ENCODE measurements at places on chromosomes 4 and X.

DNA sequence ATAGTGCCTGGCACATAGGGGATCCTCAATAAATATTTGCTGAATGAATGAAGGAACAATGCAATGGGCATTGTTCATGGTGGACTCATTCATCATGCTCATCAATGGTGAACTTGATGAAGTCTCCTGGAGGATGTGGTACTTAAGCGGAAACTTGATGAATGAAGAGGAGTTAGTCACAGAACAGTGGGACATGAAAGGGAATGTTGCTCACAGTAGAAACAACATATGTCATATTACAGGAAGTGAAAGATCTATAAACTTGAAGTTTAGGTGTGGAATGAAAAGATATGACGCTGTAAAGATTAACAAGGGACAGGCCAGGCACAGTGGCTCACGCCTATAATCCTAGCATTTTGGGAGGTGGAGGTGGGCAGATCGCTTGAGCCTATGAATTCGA, 224.1 kb downstream of the PPP3CA start:
- DNase-seq: no peak

GRCh38 chr4:77344784-77345183, 187.8 kb downstream of the CCNG2 start:
- DNase-seq: no peak

GRCh38 chr4:53967986-53968385, 96.4 kb downstream of the CHIC2 start:
- peak; percentile 7 for DNase-seq

GRCh38 chrX:79096145-79096556, 48.3 kb upstream of the GPR174 start:
- DNase-seq: no peak

GRCh38 chrX:109783701-109784079, 50.6 kb upstream of the ACSL4 start:
- DNase-seq: no peak

GRCh38 chr4:125735102-125735501, 420.3 kb downstream of the FAT4 start:
- DNase-seq: peak; percentile 78

DNA sequence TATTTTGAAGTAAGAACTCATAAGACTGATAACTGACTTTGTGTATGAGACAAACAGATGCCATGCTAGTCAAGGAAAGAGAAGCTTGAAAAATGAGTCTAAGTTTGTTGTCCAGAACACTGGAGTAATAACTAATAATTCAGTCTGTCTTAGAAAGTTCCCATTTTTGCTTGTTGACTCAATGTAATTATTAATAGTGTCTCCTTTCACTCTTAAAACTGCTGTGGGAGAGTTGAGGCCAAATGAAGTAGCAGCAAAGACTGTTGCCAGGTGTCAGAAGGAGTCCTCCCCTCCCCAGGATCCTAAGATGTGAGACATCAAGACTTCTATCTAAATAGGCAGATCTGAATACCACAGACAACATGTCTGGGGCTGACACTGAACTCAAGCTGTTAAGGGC, 20.8 kb upstream of the FAM13A start:
- no peak for DNase-seq

DNA sequence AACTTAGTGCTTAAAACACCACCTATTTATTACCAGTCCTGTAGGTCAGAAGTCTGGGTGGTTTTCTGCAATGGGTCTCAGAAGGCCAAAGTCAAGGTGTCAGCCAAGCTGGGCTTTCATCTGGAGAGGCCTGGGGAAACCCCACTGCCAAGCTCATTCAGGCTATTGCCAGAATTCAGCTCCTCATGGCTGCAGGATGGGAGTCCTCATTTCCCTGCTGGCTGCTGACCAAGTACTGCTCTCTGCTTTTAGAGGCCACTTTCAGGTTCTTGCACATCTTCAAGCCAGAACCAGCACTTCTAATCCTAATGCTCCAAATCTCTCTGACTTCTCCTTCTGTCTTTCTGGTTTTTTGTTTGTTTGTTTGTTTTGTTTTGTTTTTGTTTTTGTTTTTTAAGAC, 109.3 kb downstream of the BCOR start:
- DNase-seq: no peak

GRCh38 chr4:2425386-2426068, 6.8 kb downstream of the CFAP99 start:
- DNase-seq: no peak

DNA sequence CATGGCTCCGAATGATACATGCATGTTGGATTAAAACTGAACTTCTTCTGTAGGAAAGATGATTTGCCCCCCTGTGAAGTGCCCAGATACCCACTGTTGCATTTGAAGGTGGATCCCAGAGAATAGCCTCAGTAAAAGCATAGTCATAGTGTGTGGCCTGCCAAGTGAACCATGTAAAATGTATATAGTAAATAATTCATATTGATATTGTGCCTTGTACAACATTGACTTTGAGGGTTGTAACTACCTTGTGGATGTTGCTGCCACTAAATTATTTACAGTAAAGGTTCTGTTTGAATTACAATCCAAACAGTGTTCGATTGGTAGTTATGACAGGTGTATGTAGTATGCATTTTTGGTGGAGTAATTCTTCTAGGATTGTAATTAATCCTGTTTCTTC, 19.2 kb downstream of the TMEM131L start:
- DNase-seq: no peak

DNA sequence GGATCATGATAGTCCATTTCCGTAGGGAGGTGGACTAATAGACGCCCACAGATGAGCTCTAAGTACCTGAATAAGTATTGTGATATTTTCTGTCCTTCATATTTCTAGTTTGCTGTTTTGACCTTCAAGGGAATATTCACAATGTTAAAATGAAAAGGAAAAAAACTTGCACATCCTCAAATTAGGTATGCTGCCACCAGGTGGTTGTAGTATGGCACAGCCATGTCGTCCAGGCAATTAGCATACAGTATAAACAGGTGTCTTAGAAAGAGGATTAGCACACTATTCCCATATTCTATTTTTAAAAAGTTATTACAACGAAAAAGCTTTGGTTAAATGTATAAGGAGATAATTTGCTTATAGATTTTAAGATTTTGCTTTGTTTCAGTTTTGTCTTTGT, 802.0 kb downstream of the RPA4 start:
- DNase-seq: peak; percentile 55

DNA sequence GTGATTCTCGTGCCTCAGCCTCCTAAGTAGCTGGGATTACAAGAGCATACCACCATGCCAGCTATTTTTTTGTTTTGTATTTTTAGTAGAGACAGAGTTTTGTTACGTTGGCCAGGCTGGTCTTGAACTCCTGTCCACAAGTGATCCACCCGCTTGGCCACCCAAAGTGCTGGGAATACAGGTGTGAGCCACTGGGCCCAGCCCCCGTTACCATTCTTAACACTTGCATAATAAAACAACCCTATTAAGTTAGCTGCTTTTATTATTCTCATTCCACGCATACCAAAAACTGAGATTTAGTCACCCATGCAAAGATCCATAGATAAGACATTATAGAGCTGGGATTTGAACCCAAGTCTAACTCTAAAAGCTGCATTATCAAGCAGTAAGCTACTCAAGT, 6.0 kb upstream of the TEX13A start:
- no peak for DNase-seq

GRCh38 chrX:37818031-37818430, 29.3 kb downstream of the DYNLT3 start:
- no peak for DNase-seq

DNA sequence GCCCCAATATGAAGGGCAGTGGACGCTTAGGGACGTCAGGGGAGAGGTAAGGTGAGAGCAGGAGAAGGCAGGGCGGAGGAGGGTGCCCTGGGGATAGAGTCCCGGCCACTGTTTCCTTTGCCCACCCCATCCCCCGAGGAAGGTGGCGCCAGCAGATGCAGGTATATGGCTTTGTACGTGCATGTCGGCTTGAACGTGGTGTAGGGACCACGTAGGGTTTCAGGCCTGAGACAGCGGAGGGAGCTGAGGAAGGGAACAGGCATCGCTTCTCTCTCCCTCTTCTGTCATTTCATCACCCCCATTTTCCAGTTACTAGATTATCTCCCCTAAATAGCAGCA, 97.9 kb downstream of the PHKA2 start:
- DNase-seq: no peak

GRCh38 chr4:138113819-138114400, 128.2 kb downstream of the SLC7A11 start:
- peak; percentile 36 for DNase-seq

GRCh38 chrX:76184891-76185290, 12.0 kb downstream of the PBDC1 start:
- DNase-seq: no peak

GRCh38 chr4:23438764-23439163, 451.1 kb downstream of the PPARGC1A start:
- no peak for DNase-seq

- DNase-seq: no peak
These were observed 350.9 kb upstream of the F9 start for GRCh38 chrX:139179592-139179991.

- DNase-seq: no peak
These were observed 152.6 kb downstream of the VCX3A start for GRCh38 chrX:6382284-6382683.

DNA sequence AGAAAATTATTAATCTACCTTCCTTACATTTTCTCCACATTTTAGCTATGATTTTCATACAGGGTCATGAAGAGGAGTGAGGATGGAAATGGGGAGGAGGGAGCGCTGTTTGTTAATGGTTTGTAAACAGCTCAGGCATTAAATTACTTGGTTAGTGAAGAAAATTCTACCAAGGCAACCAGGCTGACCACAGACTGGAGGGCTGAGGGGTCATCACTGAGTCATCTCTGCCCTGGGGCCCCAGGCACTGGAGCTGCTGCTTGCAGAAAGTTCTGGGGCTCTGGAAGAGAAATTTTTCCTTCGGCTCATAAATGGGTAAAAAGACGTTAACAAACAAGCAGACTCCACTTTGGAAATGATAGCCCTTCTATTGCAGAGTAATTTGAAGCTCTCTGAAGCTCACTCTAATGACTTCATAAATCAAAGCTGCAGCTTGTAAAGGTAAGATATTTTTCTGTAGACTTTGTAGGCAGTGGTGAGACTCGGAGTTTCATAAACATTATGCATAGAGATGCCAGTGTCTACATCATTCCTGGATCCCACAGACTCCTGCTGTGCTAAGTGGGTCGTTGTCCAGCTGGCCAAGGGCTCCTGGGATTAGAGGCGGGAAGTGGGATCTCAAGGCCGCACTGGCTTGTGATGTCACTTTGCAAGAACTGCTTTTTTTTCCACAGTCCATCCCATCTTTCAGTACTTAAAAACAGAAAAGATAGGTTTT, 159.6 kb downstream of the PTTG2 start:
- DNase-seq: peak; percentile 82

GRCh38 chr4:157803845-157804521, 368.8 kb downstream of the GASK1B start:
- no peak for DNase-seq

GRCh38 chrX:77788050-77788449, 2.0 kb upstream of the ATRX start:
- DNase-seq: peak; percentile 28

- DNase-seq: no peak
These were observed 63.8 kb downstream of the SLITRK2 start for GRCh38 chrX:145881175-145881995.

GRCh38 chr4:43233321-43233720, 340.8 kb downstream of the GRXCR1 start:
- DNase-seq: no peak

DNA sequence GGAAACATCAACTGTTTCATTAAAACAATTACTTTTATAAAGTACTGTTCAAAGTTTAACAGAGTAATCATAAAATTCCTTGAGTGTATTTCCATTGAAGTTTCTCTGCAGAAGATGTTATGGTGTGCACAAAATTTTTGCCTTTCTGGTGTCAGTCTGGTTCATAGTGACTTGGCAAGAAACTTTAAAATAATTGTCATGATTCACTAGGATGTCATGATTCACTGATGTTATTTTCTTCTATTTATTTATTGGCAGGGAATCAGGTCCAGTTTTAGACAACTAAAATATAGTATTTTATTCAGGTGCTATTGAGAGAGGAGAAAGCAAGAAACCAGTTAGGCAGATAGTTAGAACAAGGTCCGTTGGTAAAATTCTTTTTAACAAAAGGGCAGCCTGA, 3.8 kb downstream of the UGT2A1 start:
- no peak for DNase-seq

- no peak for DNase-seq
These were observed 183.3 kb downstream of the KDR start for GRCh38 chr4:54941994-54942552.
